Hepatocyte (in vitro differentiated cells): ENCODE measurements at places on chromosomes 7 and 10.

DNA sequence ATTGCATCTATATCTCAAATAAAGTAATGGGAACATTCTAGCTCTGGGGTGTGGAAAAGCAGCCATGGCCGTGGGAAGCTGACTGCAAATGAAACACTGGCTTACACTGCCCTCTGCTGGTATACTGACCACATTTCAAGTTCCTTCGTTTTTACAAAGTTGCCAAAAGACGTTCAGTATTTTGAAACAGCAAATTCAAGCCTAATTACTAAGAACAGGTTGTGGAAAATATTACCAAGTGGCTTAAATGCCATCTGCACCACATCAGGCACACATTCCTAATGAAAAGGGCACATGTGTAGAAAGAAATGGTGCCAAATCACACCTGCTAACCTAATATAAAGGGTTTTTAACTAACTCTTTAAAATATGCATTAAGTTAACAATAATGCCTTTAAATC lies 83.9 kb downstream of the JAZF1 start:
- H3K4me3 ChIP-seq, result no peak overlapping the region
- peak; percentile 73 for DNase-seq
- H3K36me3 ChIP-seq, result no peaks in the 10 kb centered on the region
- no peaks in the 10 kb centered on the region for H3K4me1 ChIP-seq
- H3K27ac ChIP-seq, result no peak overlapping the region

GRCh38 chr10:127649642-127650041 lies 87.3 kb upstream of the FOXI2 start:
- no peak for DNase-seq
- no peaks in the 10 kb centered on the region for H3K4me1 ChIP-seq
- H3K4me3 ChIP-seq, result no peak overlapping the region
- no peak overlapping the region for H3K27ac ChIP-seq
- no peaks in the 10 kb centered on the region for H3K36me3 ChIP-seq
- H3K27me3 ChIP-seq, result no peaks in the 10 kb centered on the region

DNA sequence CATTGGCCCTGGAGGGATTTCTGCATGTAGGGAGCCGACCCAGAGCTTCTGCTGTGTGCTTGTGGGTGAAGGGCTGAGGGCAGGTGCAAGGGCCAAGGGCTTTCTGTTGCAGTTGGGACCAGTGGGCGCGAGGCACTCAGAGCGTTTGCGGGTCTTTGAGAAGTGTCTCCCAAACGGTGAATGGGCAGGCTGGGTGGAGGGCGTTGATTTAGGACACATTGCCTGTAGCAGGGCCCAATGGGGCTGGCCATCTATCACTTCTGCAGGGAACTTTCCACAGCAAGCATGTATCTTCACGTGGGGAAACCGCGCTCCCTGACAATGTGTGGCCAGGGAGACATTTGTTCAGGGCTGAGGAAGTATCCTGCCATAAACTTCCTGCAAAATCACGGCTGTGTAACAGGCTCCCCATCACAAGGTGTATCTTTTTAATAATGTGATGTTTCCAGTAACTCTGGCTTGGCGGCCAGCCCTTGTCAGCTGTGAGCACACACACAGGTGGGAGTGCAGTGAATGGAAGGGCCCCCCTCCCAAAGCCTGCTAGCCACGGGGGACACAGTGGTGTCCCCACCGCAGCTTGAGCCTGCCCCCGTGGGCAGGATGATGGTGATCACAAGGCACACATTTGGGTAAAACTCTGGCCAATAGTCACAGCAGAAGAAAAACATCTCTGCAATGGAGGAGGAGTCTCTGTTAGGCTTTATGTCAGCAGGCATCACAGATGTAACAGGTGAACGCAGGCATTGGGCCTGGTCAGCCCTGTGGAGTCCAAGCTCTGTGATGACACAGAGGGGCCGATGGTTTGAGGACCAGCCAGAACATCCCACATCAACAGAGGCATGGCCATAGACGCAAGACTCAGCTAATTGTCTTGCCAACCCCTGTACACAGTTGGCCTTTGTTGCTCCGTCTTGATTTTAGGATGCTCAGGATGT lies 84.3 kb downstream of the GLRX3 start:
- no peaks in the 10 kb centered on the region for H3K36me3 ChIP-seq
- no peak for DNase-seq
- H3K4me1 ChIP-seq, result no peaks in the 10 kb centered on the region
- H3K4me3 ChIP-seq, result no peak overlapping the region
- H3K27me3 ChIP-seq, result no peaks in the 10 kb centered on the region

DNA sequence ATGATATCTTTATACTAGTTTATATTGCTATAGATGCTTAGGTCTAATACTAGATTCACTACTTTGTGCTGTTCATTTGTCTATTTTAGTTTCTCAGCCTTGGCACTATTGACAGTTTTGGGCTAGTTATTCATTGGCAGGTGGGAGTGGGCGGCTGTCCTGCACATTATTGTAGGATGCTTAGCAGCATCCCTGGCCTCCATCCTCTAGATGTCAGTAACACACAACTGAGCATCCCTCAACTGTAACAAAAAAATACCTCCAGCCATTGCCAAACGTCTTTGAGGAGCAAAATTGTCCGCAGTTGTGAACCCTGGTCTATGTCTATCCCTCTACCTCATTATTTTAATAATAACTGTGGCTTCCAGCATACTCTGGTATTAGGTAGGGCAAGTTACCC lies 34.4 kb upstream of the PNLIP start:
- no peaks in the 10 kb centered on the region for H3K27me3 ChIP-seq
- no peaks in the 10 kb centered on the region for H3K36me3 ChIP-seq
- no peaks in the 10 kb centered on the region for H3K4me1 ChIP-seq
- no peak for DNase-seq

- DNase-seq, result no peak
- H3K27me3 ChIP-seq, result no peaks in the 10 kb centered on the region
- peaks cover 15% of the 10 kb centered on the region for H3K4me1 ChIP-seq
- H3K4me3 ChIP-seq, result no peak overlapping the region
- H3K36me3 ChIP-seq, result no peaks in the 10 kb centered on the region
- H3K27ac ChIP-seq, result no peak overlapping the region
Measured at GRCh38 chr10:109957092-109957797, 33.9 kb upstream of the XPNPEP1 start.

- no peaks in the 10 kb centered on the region for H3K36me3 ChIP-seq
- no peak for DNase-seq
- no peak overlapping the region for H3K27ac ChIP-seq
- no peaks in the 10 kb centered on the region for H3K27me3 ChIP-seq
- H3K4me1 ChIP-seq, result no peaks in the 10 kb centered on the region
Measured at GRCh38 chr10:55509168-55509567, 708.1 kb upstream of the PCDH15 start.

DNA sequence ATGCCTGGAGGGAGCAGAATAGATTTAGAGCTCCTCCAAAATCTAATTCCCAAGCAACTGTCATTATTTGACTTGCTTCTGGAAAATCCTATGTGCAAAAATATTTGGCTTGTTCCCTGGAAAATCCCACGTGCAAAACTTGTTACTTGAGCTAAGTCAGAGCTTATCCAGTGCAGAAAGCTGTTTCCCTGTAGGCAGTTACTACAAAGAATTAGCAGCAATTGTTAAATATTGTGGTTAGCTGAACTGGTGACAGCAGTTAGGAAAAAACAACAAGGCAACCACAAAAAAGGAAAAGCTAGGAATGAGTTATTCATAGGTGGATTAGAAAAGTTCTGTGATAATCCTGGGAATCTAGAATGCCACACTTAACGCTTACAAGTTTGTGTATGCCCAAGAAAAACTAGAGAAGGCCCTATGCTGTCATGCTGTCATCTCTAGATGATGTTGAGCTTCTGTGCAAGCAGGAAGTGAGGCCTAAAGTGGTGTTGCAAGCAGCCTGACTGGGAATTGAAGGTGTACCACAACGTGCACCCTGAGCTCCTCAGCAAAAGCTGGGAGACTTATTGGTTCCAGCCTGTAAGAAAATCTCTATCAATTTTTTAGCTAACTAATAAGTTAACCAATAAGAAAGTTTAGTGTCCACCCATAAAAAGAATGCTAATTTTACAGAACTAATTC lies 738.6 kb upstream of the LRRTM3 start:
- no peak overlapping the region for H3K27ac ChIP-seq
- H3K4me1 ChIP-seq, result no peaks in the 10 kb centered on the region
- H3K36me3 ChIP-seq, result no peaks in the 10 kb centered on the region
- no peak overlapping the region for H3K4me3 ChIP-seq
